ENCODE measurements at places on chromosomes 2 and 18. TPM values are rescaled to one million over a fixed set of nuclear protein-coding genes. Genes with fewer than 3 reads are reported as not detected.
A peak's percentile ranks its signal among the peaks of the same experiment; 100 is the strongest.

The KIAA2012 gene
- total RNA-seq = not detected

The IL36RN gene
- not detected for total RNA-seq

The POMC gene
- total RNA-seq = not detected

The TRIM43B gene
- not detected for total RNA-seq

- DNase-seq = no peak
These were observed 164.0 kb upstream of the ZEB2 start for GRCh38 chr2:144683966-144684365.

DNA sequence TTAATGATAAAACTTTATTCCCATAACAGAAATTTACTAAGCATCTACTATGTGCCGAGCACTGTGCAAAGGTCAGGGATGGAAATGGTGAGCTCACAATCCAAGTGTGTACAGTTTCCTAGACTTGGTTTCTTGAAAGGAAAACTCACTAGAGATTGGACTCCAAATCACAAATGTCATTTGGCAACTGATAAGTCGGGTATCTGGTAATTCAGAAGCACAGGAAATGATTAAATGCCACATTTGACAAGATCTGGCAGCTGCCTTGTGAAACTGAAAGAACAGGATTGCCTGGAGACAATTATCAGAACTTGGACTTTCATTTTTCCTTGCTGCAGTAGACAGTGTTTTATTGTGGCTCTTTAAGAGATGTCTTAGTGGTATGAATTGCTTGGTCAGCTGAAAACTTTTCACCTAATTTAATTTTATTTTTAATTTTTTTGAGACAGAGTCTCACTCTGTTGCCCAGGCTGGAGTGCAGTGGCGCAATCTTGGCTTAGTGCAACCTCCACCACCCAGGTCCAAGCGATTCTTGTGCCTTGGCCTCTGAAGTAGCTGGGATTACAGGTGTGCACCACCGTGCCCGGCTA lies 19.2 kb downstream of the ITGA6 start:
- peak; percentile 53 for DNase-seq

GRCh38 chr2:156325688-156326525 lies 6.6 kb downstream of the NR4A2 start:
- DNase-seq = no peak

DNA sequence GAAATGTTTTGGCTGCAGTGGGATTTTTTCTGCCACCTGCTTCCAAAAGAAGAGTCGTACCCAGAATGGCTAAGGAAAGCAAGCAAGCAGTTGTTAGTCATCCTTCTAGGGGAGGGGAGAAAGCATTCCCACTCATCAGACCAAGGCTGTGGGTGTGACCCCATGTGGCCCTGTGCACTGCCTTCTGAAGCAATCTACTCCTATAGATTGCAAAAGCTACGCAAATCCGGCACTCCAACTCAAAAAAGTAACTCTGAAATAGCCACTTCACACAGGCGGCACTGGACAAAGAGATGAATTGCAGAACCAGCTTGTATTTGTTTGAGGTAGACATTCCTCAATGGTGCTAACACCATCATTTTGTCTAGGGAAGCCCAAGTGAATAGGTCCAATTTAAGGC lies 44.3 kb downstream of the ST3GAL5 start:
- no peak for DNase-seq

- DNase-seq = no peak
These were observed 301.6 kb downstream of the SLC8A1 start for GRCh38 chr2:40150266-40150665.

DNA sequence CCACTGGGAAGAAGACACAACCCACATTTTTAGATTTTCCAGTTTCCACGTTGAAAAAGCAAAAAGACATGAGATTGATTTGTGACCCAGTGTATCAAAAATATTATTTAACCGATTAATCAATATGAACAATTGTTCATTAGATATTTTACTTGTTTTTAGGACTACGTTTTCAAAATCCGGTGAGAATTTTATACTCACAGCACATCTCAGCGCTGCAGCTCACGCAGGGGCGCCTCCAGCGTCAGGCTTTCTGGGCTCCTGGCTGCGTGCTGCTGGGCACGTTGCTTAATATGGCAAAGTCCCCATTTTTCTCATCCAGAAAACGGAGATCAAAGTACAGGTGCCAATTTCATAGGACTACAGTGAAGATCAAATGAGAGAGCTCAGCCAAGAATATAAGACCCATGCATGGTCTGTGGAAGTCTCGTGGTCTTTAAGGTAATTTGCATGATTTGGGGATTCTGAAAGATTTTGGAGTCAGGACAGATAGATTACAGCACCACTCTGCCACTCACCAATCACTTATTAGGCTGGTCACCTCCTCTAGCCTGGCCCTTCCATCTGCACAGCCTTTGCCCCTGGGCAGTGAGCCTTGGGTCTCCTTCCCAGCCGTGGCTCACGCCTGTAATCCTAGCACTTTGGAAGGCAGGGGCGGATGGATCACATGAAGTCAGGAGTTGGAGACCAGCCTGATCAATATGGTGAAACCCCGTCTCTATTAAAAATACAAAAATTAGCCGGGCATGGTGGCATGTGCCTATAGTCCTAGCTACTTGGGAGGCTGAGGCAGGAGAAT lies 36.2 kb downstream of the PTPN18 start:
- no peak for DNase-seq

DNA sequence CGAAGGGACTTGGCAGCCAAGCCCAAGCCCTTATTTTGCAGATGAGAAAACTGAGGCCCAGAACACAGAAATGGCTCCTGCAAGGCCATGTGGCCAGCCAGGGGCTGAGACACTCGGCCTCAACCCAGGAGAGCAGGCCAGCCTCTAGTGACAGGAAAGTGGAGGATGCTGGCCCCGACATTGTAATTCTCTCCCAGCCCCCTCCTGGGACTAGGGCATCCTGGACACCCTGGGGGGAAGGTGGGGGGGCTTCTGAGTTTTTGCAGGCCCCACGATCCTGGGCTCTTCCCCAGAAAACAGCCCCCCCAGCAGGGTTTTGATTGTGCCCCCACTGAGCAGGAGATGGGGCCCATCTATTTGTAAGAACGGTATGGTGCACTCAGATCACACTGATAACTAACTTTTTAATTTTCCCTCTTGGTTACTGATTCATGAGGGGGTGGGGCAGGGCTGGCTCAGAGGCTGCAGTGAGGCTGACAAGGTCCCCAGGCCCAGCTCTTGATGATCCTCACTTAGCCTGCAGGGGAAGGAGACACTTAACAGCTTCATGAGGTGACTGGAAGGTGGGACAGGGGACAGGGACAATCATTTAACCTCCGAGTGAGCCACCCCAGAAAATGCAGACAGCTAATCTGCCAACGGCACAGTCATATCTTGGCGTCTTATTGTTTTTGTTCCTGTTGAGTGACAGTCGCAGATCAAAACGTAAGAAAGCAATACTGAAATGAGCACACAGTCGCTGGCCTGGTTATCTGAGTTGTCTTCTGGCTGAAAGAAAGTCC lies 18.9 kb downstream of the SMAD7 start:
- DNase-seq = no peak

DNA sequence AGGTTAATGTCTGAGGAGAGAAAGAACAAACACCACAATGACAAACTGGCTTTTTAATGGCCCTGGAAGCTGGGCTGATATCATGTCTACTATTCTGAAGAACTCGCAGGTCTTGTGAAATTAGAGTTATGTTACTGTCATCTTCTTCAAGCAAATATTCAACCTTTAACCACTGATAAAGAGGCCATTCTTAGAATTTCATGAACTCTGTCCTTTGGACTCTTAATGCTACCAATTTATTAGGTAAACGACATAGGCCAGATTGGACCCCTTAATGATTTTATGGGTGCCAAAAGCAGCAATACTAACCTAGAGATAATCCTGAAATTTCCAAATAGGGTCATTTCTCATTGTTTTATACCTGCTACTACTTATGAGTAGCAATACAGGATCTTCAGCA lies 109.0 kb upstream of the ACVR1C start:
- DNase-seq = no peak

DNA sequence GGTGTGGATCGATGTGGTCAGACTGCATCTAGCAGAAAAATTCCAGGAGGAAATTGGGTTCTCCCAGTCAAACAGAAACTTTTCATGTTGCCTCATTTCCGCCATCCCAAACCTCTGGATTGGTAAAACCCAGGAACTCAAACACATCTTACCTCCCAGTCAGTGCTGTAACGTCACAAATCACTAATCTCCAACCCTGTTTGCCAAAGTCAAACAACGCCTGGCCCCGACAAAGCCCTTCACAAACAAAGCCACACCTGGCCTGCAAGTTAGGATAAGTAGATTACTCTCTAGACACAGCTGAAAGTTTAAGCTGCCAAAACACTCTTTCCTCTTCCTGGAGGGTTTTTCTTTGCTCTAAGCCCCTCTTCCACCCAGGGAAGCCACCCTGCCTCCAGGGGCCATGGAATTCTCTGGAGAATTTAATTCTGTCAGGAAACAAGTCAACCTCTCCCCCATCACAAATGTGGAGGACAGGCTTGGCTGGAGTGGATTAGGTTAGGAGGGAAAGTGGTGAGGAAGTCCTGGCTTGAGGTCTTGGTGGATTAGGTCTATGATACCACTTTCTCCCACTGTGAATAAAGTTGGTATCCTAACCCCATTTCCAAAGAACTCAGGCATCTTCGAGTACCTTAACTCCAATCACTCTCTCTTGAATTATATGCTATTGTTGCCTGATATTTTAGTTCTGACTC lies 86.7 kb downstream of the LYPD6B start:
- DNase-seq = no peak

DNA sequence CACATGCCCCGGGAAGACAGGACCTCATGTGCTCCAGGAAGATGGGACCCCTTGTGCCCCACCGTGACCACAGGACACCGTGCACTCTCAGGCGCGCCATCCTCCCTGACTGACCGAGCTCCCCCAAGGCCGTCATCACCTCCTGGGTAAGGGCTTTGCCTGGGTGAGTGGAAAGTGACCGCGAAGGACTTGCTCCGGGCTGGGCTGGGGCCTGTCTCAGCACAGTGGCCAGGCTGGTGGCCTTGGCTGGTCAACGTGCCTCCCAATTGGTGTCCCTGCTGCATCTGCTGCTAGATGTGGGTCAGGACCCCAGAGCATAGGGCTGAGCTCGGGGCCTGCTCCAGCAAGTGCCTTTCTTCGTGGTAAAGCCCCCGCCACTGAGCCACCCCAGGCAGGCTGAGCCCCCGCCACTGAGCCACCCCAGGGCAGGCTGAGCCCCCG lies 69.7 kb upstream of the CTDP1 start:
- no peak for DNase-seq

DNA sequence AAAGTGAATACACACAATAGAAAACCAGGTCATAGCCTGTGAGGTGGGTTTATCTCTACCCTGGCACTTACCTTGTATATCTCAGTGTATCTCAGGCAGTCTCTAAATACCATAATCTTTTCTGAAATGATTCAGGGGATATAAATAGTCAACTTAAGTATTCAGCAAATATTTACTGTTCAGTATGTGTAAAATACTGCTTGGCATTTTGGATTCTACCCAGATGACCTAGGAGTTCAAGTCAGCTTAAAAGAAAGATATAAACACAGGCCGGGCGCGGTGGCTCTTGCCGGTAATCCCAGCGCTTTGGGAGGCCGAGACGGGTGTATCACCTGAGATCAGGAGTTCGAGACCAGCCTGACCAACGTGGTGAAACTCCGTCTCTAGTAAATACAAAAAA lies 23.8 kb downstream of the GRHL1 start:
- peak; percentile 93 for DNase-seq

DNA sequence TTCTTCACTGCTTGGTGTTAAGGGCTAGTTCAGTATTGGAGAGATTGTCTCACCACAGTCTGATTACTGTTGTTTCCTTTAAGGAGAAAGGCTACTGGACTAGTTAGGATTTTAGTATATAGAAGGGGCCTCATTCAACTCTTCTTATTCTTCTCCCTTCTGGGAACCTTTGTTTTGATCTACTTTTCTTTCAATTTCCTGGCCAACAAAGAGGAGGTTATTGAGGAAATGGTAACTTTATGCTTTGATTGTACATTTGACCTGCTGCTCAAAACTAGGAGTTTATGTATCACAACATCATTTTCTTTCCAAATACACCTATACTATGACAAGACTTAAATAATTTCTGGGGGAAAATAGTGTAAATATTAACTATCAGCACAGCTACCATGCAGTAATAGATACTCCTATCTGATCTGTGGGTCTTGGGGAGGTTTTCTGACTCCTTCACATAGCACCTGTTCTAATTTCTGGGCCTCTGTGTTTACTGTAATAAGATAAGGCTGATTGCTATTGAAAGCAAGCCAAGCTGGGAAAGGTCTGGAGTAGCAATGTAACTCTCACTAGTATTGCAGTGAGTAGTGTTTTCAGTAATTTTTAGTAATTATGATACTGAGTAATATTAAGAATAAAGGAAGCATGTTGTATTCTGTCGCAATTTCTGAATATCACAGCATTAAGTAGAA lies 395.3 kb downstream of the NUP35 start:
- DNase-seq = no peak

DNA sequence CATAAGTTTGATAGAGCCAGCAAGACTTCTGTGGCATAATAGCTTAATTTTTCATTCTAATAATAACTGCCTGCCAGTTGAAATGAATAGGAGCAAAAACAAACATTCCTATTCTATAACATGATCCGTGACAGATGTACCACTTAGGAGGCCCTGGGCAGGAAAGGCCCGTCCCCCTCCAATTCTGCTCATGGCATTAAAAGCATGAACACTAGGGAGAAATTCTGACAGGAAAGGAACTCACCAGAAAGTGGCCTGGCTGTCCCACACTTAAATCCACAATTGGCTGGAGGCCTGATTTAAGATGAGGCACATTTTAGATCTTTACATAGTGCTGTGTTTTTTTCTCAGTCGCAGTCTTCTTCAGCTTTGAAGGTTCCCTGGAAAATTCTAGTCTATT lies 261.9 kb upstream of the ETAA1 start:
- no peak for DNase-seq

DNA sequence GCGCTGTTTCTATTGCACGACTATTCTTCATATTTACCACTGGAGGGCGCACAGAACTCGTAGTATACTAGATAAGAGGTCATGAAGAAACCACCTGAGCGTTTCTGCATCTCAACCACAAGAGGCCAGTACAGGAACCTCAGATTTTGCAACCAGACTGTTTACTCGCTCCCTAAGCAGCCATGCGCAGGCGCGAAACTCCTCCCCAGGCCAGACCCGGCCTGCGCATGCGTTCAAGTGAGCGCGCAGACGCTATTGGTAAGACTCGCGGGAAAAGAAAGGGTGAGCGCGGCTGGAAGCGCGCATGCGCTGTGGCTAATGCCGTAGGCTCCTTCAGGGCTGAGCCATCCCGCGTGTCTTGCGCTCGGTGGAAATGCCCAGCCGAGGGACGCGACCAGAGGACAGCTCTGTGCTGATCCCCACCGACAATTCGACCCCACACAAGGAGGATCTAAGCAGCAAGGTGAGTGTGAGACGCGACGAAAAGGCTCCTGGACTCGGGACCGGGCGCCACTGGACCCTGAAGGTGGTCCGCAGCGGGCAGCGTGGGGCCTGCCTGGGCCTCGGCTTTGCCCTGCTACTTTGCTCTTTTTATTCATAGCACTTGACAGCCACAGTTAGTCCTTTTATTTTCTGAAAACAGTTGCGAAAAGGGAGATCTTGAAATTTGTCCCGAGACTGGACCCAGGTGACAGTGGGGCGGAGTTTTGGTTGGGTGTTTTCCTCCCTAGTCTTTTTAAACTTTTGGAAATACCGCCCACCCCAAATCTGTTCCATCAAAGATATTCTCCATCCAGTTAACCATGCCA lies at the start of gene ASNSD1:
Gene ASNSD1 (plus strand): TSS at position 312 of the 809 bp plus-strand sequence. CDS start 4,674 bp downstream, outside the sequence.
- DNase-seq = peak; percentile 99

Measured in PC-3 (cell line).